ENCODE measurements at places on chromosomes 1 and 21.

DNA sequence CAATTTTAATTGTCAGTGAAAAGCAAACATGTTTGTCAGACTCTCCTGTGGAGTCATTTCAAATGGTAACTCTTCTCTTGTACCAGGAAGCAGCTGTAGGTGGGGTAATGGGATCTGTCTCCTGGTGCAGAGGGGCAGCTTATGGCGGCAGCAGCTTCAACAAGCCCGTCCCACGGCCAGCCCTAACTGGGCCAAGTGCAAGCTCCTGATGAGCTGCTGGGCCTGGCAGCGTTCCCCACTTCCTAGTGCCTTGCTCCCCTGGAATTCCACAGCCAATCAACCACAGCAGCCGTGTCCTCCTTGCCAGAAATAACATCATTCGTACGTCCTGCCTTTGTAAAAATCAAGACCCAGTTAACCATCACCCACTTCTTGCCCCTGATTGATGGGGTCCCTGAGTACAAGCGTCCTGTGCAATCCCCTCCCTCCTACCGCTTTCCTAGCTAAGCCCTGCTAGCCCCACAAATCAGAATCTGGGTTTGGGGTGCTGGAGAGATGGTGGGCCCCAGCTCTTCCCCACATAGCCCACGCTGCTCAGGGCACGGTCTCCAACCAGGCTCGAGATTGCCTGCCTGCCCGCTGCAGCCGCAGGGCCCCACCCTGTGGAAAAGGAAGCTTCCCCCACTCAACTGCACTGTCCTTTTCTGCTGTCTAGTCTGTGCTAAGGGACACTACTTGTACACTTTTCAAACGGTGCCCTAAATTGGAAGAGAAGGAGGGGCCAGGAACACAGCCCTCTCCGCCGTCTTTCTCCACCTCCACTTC lies 61.2 kb downstream of the TOR1AIP2 start:
- DNase-seq, result no peak

DNA sequence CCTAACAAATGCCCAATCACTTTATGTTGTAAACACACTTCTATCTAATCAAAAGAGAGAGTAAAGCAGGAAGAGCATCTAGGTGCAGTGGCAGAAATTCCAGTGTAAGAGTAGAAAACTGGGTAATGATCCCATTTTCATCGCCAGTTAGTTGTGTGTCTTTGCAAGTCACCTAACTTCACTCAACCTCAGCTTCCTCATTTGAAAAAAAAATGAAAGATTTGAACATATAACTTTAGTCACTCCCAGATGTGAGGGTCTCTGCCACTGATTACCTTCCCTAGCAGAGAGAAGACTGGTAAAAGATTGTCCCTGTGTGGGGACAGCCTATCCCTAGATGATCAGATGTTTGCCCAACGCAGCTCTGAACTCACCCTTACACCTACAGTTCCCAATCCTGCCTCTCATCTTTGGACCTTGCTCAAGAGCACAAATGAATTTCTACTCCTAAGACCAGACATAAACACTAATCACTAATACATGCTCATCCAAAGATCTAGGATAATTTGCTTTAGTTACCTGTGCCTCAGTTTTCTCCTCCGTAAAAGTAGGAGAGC lies 25.2 kb upstream of the DUSP23 start:
- DNase-seq, result no peak

- no peak for DNase-seq
These were observed 9.9 kb upstream of the C1orf141 start for GRCh38 chr1:67144696-67145095.

DNA sequence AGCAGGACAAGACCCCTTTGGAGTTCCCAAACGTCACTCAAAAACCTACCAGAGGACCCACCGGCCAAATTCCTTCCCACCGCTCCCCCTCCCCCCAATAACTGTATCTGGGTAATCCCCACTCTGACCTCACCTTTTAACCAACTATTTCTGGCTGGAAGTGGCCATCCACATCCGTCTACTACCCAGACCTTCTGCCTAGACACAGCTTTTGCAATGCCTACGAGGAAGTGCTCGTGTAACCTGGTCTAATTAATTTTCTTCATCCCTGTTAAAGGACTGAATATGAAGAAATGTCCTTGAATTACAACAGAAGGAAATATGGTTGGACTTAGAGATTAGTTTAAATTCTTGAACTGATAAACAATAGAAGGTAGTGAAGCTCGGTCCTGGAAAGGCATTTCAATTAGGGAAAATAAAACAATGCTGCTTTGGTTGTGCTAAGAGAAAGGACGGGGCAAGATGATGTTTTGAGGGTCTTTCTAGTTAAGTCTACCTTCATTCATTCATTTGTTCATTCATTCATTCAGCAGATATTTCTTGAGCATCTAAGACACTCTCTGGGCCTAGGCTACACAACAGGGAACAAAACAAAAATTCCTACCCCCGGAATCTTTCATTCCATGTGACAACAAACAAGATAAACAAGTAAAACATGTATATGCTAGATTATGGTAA lies 18.8 kb downstream of the AVPR1B start:
- no peak for DNase-seq

DNA sequence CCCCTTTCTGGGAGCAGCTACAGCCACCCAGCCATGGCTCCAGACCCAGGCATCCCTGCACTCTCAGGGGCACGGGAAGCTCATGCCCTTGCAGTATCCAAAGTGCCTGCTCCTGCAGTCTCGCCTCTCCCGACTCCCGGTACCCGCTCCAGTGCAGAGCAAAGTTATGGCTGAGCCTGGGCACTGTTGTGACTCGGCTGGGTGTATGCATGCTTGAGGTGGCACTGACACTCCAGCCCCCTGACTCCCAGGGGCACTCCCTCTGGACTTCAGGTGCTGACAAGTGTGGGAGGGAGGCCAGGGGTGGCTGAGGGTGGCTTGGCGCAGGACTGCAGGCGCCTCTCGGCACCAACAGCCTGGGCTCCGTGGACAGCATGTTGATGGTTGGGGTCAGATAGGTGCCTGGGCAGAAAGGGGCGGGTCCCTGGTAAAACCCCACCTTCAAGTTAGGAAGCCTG lies 580.1 kb upstream of the ADGRL2 start:
- DNase-seq, result no peak

GRCh38 chr1:231606712-231607111 lies 19.9 kb upstream of the DISC1 start:
- DNase-seq, result no peak

DNA sequence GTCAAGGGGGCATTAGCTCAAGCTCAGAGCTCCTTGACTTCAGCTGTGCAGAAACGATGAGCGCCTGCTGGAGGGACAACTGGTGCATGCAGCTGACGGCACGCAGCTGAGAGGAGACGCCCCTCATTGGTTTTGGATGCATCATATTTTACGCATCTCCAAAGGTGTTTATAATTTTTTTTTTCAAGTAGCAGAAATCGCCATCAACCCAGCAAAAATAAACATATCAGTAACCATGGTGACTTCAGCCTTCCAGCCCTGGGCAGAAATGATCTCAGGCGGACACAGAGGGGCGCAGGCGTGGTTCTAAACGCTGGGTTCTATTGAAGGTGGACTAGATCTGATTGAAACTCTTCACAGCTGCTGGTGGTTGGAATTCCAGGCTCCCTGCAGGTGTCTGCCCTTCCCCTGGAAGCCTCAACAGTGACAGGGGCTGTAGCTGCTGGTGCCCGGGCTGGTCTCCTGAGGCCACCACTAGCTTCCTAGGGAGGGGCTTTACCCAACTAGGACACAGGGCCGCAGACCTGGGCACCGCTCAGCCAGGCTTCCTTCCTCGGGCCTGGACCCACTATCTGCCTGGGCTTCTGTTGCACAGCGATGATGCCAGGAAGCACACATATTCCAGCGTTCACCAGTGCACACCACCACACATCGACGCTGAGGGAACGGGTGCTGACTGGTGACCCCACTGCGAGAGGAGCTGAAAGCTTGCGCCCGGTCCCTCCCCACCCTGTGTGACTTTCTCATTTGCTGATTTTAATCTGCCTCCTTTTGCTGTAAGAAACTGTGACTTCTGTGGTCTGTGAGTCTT lies 63.7 kb upstream of the ABCG1 start:
- DNase-seq, result no peak

DNA sequence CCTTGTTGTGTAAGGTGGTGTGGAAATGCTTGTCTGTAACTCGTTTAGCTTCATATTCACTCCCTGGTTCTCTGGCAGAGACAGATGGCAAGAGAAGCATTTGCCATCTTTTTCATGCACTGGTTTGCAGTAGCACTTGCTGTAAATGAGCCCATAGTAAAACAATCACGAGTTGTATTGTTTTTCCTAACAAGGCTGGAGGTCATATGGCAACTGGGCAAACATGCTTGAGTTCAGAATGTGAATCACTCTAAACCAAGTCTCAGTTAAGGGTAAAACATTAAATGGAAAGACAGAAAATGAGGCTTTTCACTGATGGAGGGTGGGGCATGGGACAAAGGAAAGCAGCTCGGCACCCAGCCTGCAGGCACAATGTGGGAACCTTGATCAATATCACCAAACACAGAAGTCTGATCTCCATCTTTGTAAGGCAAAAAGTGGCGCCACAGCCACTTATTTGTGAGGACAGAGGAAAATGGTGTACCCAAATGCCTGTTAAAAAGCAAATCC lies 26.5 kb upstream of the LPAR3 start:
- DNase-seq, result no peak

DNA sequence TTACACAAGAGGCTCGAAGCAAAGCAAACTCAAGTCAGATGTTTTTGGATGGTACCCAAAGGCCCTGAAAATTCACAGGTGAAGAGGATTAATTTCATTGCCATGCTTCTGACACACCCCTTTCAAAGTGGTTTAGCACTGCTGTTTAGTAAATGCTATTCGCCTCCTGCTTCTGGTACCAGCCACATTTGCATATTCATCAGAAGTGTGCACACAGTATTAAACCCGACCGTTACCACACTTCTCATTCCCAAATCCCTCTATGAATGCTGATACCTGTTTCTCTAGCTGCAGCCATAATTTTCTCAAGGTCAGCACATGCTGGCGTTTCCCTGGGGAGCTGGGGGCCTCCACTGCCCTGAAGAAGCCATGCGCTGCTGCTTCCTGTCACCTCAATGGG lies 179.8 kb upstream of the DAB1 start:
- DNase-seq, result no peak

- no peak for DNase-seq
These were observed 1128.7 kb downstream of the AMY1C start for GRCh38 chr1:104878203-104878909.

- DNase-seq, result no peak
These were observed 152.6 kb upstream of the LMO4 start for GRCh38 chr1:87176087-87176486.

- peak; percentile 57 for DNase-seq
These were observed 57.8 kb upstream of the C1orf185 start for GRCh38 chr1:51044199-51044598.

DNA sequence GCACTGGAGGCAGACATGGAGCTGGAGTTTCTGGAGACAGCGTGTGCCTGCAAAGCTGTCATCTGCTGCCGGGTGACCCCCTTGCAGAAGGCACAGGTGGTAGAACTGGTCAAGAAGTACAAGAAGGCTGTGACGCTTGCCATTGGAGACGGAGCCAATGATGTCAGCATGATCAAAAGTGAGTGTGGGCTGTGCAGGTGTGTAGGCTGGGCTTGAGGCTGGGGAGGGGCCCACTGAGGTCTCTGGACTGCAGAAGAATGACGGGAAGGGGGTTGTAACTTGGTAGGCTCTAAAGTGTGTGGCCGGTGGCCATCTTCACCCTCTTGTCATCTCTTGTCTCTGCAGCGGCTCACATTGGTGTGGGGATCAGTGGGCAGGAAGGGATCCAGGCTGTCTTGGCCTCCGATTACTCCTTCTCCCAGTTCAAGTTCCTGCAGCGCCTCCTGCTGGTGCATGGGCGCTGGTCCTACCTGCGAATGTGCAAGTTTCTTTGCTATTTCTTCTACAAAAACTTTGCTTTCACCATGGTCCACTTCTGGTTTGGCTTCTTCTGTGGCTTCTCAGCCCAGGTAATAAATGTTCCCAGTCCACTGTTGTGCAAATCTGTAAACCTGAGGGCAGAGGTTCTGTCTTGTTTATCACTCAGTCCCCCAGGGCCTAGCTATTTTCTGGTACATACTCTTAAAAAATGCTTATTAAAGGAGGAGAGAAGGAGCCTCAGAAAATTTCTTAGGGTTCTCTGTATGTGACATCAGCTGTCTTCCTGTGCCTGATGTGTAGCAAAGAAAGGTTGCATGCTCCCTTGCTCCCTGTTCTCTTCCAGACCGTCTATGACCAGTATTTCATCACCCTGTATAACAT lies 19.9 kb downstream of the ATP8B2 start:
- no peak for DNase-seq

DNA sequence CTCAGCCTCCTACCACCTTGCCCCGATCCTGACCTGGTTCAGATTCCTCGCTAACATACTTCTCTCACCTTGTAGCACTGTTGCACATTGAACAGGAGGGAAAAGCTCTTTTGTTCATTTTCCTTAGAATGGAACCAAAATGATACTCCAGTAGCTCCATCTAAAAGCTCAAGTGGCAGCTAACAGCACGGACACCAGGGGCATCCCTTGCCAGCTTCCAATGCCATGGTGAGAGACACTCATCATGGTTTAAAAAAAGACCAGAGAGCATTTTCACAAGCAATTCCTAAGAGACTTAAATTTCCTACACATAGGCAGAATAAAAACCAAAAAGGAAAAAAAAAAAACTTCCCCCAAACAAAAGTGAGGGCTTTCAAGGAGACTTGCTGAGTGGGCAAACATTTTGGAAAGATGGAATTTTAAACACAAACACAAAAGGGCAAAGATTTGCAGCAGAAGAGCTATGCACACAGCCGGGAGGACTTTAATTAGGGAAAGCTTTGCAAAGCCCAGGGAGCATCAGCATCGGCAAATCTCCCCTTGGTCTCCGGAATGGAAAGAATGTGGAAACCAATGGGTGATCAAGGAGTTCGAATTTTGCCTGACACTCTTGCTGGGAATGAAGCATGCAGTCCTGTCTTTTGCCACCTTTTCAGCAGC lies 84.3 kb downstream of the CAPZB start:
- DNase-seq, result peak; percentile 74

- no peak for DNase-seq
These were observed 19.1 kb upstream of the HDAC1 start for GRCh38 chr1:32272557-32273390.

- DNase-seq, result peak; percentile 9
These were observed 5.7 kb downstream of the ATP6V1G3 start for GRCh38 chr1:198534548-198535418.

- DNase-seq, result no peak
These were observed 9.2 kb upstream of the NBPF11 start for GRCh38 chr1:148161053-148161901.

- DNase-seq, result peak; percentile 63
These were observed 42.1 kb upstream of the NBPF3 start for GRCh38 chr1:21397813-21398188.

GRCh38 chr1:37448185-37448584 lies 26.2 kb upstream of the ZC3H12A start:
- no peak for DNase-seq

DNA sequence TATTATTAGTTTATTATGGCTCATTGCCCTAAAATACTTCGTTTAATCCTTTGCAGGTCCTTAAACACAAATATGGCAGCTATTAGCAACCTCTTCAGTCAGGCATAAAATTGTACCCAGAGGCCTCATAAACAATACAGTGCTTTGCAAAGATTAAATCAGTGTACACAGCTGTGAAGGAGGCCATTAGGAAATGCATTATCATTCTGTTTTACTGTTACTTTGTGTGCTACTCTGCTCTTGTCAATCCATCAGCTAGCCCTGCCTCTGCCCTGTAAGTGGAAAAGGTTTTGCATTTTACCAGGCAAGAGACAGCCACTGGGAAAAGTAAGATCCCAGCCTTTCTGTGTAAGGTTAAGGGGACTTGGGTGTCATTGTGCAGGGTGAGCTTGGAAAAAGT lies 415.7 kb upstream of the DAB1 start:
- DNase-seq, result peak; percentile 73

- DNase-seq, result no peak
These were observed 1.7 kb upstream of the CTSE start for GRCh38 chr1:206025283-206025820.

Data from NCI-H1417 (cell line).